ENCODE measurements at places on chromosomes 16 and 17.

DNA sequence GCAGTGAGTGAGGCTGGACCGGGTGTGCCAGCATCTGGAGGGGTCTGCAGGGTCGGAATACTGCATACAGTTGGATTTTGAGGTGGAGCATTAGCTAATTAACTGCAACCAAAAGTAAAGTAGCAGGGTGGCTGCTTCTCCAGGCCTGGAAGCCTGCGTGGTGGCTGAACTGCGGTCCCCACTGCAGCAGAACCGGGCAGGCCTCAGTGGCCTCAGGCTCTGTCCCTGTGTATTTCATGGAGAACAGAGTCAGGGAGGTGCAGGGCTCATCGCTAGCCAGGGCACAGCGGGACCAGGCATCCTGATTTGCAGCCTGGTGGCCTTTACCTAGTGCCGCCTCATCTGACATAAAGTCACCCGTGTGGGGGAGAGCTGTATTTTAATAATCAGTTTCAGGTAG, 131.9 kb downstream of the RPTOR start:
- DNase-seq = no peak

GRCh38 chr17:48641541-48642058, 15.4 kb upstream of the HOXB9 start:
- DNase-seq = no peak

GRCh38 chr16:30371248-30371816, 1.0 kb upstream of the TBC1D10B start:
- DNase-seq = no peak

GRCh38 chr16:57884655-57885133, 82.4 kb upstream of the KIFC3 start:
- DNase-seq = no peak

Measured in NCI-H510A (cell line).